ENCODE measurements at places on chromosomes 3 and 15. TPM values are rescaled to one million over a fixed set of nuclear protein-coding genes. Genes with fewer than 3 reads are reported as not detected.
A peak's percentile ranks its signal among the peaks of the same experiment; 100 is the strongest.

Gene KNG1
- 0.43 TPM for total RNA-seq

GRCh38 chr3:197339841-197340520 is 41.6 kb upstream of the DLG1 start:
- DNase-seq = no peak

DNA sequence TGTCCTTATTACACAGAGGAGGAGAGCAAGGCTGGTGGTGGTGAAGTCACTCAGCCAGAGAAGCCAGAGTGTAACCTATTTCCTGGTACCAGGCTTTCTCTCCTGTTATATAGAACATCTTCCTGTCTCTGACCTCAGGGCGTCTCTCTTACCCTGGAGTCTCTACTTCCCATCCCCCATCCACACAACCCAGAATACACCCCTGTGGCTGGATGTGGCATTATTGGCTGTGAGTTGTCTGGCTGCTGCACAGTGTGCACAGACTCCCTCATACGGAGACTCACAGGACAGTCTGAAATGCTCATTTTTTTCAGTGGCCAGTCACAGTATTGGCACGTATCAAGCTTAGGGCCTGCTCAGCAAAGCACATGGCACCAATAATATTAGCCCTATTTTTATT is 8.6 kb downstream of the PODXL2 start:
- no peak for DNase-seq

Gene DNAJC13
- 25.7 TPM for total RNA-seq

GRCh38 chr15:78767331-78767951 is 43.8 kb downstream of the ADAMTS7 start:
- peak; percentile 38 for DNase-seq

Gene RAF1
- 142 TPM for total RNA-seq

- DNase-seq = no peak
Observed at GRCh38 chr3:17075358-17075757, 190.6 kb downstream of the PLCL2 start.

Gene CAMK2N2
- total RNA-seq = not detected

GRCh38 chr3:59052803-59053411 is 3.1 kb upstream of the CFAP20DC start:
- no peak for DNase-seq

GRCh38 chr15:73872346-73872745 is 1.0 kb upstream of the TBC1D21 start:
- no peak for DNase-seq

DNA sequence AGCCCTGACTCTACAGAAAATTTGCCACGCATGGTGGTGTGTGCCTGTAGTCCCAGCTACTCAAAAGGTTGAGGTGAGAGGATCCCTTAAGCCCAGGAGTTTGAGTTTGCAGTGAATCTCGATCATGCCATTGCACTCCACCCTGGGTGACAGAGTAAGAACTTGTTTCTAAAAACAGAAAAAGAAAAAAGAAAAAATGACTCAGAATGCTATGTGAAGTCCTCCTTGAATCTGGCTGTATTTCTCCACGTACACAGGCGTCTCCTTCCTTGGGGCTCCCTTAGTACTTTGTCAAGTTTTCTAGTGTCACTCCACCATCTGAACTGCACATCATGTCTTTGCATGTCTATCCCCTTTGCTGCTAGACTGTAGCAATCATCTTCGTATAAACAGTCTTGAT is 104.4 kb downstream of the LMLN start:
- DNase-seq = no peak

Gene TRH
- not detected for total RNA-seq

DNA sequence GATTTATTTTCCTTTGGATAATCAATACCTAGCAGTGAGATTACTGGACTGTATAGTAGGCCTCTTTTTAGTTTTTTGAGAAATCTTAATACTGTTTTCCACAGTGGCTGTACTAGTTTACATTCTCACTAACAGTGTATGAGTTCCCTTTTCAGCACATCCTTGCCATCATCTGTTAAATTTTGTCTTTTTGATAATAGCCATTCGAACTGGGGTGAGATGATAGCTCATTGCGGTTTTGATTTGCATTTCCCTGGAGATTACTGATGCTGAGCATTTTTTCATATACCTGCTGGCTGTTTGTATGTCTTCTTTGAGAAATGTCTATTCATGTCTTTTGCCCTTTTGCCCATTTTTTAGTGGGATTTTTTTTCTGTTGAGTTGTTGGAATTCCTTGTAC is 210.8 kb downstream of the CGGBP1 start:
- no peak for DNase-seq

GRCh38 chr3:83514130-83514914 is 1444.5 kb upstream of the CADM2 start:
- no peak for DNase-seq

GRCh38 chr3:186083746-186084145 is 25.1 kb downstream of the ETV5 start:
- no peak for DNase-seq

Gene CCR3
- not detected for total RNA-seq

GRCh38 chr3:55511895-55512570 is 24.9 kb upstream of the WNT5A start:
- DNase-seq = no peak

Gene SSUH2
- total RNA-seq = 1.00 TPM

Gene PSMA4
- total RNA-seq = 113 TPM

GRCh38 chr3:179726075-179726699 is 73.3 kb downstream of the USP13 start:
- no peak for DNase-seq

Gene DPH3
- 18.1 TPM for total RNA-seq

DNA sequence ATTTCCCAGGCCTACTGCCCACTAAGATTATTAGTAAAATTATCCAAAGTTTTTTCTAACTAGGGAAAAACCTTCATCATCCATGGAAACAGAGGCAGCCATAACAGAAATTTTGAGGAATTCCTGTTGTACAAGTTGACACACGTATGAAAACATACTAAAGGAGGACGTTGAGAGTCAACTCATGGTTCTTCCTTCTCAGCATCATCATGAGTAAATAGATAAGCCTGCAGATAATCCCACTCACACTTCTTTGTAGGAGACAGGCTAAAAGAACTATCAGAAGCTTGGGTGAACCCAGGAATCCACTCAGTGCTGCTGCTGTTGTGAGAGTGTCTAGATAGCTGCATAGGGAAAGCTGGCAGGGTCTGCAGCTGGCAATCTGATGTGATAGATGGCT is 694.8 kb upstream of the NR2F2 start:
- DNase-seq = no peak

Gene ZNF35
- total RNA-seq = 6.3 TPM

- DNase-seq = no peak
Observed at GRCh38 chr3:30204126-30204525, 402.3 kb upstream of the TGFBR2 start.

Gene CPEB1
- total RNA-seq = 1.3 TPM

DNA sequence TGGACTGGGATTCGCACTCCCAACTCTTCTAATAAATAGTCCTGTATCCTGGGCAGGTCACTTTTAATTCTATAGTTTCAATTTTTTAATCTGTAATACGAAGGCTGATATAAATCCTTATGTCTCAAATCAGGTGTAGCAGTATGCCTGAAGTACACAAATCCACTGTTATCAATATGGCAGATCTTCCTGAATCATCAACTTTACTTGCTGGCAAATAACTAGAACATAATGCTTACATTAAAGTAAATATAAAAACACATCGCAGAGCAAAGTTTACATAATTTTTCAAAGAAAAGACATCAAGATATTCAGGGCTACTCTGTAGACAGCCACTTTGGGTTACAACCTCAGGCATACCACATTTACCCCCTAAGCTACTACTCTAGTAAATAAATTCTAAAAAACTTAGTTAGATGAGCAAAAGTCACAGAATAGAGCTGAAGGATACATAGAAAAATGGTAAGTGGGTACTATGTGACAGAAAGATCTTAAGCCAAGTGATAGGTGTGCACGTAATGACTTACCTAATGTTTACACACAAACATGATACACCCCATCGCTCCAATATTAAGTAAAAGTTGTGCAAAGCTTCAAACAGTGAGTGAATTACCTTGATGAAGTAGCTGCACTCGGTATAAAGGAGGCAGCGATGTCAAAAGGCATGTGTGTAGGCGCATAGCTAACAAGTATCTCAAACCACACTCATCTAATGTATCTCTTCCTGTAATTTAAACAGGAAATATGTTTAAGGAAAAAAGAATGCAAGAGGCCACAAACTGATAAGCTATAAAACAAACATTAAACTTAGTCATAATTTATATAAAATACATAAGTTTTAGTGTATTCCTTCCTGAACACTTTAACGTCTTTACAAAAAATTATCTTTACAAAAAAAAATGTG is 127.9 kb downstream of the DMXL2 start:
- no peak for DNase-seq

- DNase-seq = no peak
Observed at GRCh38 chr15:39127151-39127790, 453.6 kb upstream of the THBS1 start.

- DNase-seq = no peak
Observed at GRCh38 chr15:49085696-49086459, 39.6 kb upstream of the SECISBP2L start.

- DNase-seq = no peak
Observed at GRCh38 chr15:31223478-31224350, 102.9 kb upstream of the KLF13 start.

Gene FES
- total RNA-seq = 17.1 TPM

GRCh38 chr3:74640211-74640610 is 25.8 kb upstream of the CNTN3 start:
- DNase-seq = no peak

- no peak for DNase-seq
Observed at GRCh38 chr15:72932472-72932871, 119.8 kb upstream of the NEO1 start.

- DNase-seq = no peak
Observed at GRCh38 chr3:186150041-186150830, 41.3 kb upstream of the ETV5 start.

DNA sequence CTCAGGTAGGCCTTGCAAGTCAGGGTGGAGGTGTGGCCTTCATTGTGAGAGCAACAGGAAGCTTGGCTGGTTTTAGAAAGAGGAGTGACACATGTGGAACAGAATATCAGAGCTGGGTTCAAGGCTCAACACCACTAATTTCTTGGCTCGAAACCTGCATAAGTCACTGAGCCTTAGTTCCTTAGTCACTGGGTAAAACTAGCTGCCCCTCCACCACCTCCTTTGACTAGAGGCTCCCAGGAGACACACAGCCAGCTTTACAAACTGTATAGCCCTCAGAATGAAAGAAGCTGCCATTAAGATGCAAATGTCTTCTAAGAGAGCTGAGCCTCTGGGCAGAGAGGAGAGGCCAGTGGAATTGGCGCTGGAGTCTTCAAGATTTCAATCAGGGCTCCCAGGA is 67.7 kb downstream of the CERS3 start:
- no peak for DNase-seq

DNA sequence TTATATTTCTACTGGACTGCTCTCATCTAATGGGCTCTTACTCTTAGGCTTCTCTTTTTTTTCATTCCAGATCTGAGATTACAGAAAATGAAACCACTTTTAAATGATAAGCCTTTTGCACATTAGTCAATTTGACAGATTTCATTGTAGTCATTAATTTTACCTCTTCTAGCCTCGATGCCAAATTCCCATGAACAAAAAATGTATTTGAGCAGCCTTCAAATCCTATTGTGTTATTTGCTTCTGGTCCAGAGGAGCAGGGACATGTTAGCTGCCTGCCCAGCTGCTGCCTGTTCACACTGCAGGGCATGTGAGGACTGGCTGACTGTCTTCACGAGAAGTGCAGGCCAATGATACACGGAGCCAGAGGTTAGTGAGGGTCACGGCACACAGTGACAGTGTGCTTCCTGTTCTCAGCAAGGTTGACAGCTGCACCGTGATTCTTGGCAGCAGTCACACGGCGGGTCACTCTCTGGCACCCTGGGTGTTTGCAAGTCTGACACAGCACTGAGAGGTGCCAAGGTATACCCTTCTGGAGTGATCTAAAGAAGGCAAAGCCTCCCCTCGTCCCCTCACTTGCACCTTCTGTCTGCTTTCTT is 40.8 kb downstream of the KAT2B start:
- DNase-seq = peak; percentile 88

DNA sequence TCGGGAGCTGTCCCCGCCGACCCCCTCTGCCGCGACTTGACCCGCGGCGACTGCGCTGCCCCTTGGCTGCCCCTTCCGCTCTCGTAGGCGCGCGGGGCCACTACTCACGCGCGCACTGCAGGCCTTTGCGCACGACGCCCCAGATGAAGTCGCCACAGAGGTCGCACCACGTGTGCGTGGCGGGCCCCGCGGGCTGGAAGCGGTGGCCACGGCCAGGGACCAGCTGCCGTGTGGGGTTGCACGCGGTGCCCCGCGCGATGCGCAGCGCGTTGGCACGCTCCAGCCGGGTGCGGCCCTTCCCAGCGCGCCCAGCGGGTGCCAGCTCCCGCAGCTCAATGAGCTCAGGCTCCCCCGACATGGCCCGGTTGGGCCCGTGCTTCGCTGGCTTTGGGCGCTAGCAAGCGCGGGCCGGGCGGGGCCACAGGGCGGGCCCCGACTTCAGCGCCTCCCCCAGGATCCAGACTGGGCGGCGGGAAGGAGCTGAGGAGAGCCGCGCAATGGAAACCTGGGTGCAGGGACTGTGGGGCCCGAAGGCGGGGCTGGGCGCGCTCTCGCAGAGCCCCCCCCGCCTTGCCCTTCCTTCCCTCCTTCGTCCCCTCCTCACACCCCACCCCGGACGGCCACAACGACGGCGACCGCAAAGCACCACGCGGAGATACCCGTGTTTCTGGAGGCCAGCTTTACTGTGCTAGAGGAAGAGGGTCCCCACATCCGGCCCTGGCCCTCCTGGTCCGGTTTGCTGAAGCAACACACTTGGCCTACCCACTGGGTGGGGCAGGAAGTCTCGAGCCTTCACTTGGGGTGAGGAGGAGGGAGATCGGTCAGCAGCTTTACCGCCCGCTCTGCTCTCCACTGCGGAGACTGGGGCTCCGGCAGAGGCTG is at the start of gene RASSF1:
RASSF1 (minus strand) TSS at position 389 of the 882 bp plus-strand sequence; CDS start at position 358, 31 bp downstream.
- peak; percentile 90 for DNase-seq

GRCh38 chr3:118543832-118544231 is 490.8 kb downstream of the IGSF11 start:
- DNase-seq = no peak

- DNase-seq = no peak
Observed at GRCh38 chr15:80090879-80091503, 31.5 kb downstream of the ZFAND6 start.

Gene CPNE9
- not detected for total RNA-seq

Gene ALDH1A2
- total RNA-seq = 9.7 TPM

GRCh38 chr3:435161-435560 is 238.6 kb downstream of the CHL1 start:
- DNase-seq = no peak

DNA sequence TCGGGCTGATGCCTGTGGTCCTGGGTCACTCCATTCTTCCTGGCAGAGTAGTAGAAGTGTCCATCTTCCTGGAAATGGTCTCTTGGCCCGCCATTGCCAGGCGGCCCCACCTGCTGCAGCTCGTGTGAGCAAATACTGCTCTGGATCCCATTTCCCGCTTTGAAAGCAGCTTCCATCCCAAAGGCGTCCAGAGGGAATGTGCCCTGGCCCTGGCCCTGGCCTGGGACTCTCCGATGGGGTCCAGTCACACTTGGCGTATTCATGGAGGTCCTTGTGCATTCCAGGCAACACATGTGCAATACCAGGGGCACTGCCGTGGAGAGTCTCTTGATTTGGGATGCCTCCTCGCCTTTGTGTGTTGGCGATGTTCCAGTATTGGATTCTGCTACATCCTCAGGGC is 111.1 kb downstream of the SNRPN start:
- no peak for DNase-seq

Measured in Right ventricle myocardium superior (tissue), 1 donor.